ENCODE measurements at places on chromosomes 4 and X.

DNA sequence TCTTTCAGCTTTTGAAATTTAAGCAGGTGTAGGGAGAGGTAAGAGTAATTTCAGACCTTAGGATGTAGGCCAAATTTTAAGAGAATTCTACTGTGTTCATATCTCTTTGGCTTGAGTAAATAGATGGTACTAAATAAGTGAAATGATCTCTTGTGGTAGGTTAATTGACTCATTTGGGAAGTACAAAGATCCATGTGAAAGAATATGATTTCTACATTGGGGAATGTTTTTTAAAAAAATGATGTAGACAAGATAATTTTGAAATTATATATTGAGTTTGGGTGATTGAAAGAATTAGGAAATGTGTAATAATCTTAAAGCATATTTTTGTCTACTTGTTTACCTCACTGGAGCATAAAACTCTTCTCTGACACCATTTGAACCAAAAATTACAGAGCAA is 35.6 kb downstream of the RAPGEF2 start:
- no peak for DNase-seq

DNA sequence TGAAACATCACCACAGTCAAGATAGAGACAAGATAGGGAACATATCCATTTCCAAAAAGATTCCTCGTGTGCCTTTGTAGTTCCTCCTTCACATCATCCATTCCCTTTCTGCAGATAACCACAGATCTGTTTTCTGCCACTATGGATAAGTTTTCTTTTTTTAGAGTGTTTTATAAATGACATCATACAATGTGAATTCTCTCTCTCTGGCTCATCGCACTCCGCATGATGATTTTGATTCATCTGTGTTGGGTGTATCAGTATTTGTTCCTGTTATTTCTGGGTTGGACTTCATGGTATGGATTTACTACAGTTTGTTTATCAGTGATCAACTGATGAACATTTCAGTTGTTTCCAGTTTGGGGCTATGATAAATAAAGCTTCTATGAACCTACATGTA is 23.2 kb upstream of the ANXA3 start:
- DNase-seq = no peak

- no peak for DNase-seq
These were observed 188.5 kb upstream of the TEX13C start for GRCh38 chrX:125131164-125131563.

DNA sequence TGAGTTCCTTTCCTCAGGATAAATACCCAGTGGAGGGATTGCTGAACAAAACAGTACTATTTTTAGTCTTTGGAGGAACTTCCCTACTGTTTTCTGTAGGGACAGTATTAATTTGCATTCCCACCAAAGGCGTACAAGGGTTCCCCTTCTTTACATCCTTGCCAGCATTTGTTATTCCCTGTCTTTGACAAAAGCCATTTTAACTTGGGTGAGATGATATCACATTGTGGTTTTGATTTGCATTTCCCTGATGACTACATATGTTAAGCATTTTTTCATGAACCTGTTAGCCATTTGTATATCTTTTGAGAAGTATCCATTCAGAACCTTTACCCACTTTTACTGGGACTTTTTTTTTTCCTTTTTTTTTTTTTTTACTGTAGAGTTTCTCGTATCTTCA is 126.2 kb upstream of the ANXA10 start:
- no peak for DNase-seq

DNA sequence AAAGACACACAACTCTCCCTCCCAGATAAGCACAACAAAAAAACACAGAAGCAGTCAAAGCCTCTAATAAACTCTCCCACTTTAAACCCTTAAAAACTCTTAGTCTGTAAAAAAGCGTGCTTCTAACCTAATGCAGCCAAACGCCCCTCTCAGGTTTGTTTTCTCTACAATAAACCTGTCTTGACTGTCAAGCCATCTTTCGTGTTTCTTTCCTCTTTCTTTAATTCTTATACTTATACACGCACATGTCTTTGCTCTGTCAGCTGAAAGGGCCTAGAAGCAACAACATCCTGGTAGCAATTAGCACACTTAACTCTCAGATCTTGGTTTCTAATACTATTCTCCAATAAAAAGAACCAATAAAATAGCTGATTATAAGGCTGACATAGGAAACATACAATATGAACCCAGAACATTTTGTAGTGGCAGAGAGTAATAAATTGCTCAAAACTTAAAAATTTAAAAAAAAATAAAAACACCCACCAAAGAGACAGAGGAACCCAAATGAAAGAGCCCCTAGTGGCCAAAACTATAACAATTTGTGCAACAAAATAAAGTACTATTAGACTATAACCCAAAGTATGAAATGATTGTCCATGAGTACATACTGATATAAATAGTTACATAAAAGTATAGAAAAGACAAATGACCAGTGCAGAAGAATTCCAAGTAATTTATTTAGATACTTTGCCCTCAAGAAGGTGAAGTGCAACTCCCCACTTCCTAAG is 440.4 kb upstream of the ADGRL3 start:
- DNase-seq = no peak

GRCh38 chr4:120844528-120844921 is 78.0 kb downstream of the PRDM5 start:
- DNase-seq = no peak

- no peak for DNase-seq
These were observed 588.3 kb downstream of the SPRY1 start for GRCh38 chr4:123984886-123985285.

GRCh38 chr4:181860668-181861067 is 382.5 kb upstream of the TENM3 start:
- no peak for DNase-seq

DNA sequence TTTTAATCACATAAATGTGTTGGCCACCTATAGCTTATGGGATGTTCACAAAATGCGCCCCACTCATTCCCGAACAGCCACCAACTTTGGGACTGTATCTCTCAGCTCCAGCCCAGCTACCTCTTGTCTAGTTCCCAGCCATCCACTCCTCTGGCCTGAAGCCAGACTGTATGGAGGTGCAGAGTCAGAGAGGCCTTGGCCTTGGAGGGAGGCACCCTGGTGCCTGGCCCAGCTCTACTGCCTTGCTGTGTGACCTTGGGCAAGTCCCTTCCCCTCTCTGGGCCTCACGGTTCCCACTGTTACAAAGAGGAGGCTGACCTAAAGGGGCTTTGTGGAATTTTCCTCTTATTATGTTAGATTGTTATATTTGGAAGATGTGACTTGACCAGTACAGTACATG is 13.9 kb downstream of the MAMLD1 start:
- DNase-seq = no peak

- no peak for DNase-seq
These were observed 21.2 kb upstream of the TAB3 start for GRCh38 chrX:30910124-30910860.

DNA sequence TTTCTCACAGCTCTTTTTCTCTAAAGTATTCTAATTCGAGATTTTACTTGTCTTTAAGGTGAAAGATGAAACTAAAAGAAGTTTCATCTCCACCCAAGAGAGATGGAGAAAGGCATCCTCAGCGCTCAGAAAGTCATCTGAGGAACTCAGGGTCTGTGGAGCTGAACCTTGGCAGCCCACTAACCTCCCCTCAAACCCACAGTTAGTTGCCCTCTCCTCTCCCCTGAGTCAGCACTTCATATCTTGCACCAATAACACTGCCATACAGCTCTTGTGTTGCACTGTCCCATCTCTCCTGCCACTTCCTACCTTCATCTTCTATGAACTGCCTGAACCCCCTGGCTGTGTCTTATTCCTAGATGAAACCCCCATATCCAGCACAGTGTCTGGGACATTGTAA is 184.8 kb downstream of the RAB28 start:
- no peak for DNase-seq

GRCh38 chrX:24396931-24397279 is 36.5 kb downstream of the SUPT20HL1 start:
- DNase-seq = no peak

- DNase-seq = no peak
These were observed 292.7 kb downstream of the GALNTL6 start for GRCh38 chr4:172105918-172106317.

All from T-helper 9 cell (primary cell).